ENCODE measurements at places on chromosomes 11 and 22.

GRCh38 chr11:96119211-96119610 is 195.3 kb upstream of the MTMR2 start:
- DNase-seq, result no peak

- DNase-seq, result no peak
Measured at GRCh38 chr11:72543849-72544542, 109.7 kb upstream of the CLPB start.

GRCh38 chr11:134282121-134283045 is 6.2 kb downstream of the GLB1L3 start:
- DNase-seq, result no peak

- no peak for DNase-seq
Measured at GRCh38 chr11:126782810-126783209, 217.8 kb downstream of the KIRREL3 start.

DNA sequence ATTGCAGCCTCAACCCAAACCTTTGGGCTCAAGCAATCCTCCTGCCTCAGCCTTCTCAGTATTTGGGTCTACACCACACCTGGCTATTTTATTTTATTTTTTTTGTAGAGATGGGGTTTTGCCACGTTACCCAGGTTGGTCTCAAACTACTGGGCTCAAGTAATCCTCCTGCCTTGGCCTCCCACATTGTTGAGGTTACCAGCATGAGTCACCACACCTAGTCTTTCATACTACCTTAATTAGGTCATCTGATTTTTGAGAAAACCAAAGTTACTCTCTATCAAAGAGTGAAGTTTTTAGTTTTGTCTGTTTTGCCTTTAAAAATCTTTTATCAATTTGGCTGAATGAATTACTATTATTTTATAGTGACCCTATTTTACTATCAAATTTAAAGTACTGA is 335.6 kb upstream of the LRRC4C start:
- DNase-seq, result no peak

DNA sequence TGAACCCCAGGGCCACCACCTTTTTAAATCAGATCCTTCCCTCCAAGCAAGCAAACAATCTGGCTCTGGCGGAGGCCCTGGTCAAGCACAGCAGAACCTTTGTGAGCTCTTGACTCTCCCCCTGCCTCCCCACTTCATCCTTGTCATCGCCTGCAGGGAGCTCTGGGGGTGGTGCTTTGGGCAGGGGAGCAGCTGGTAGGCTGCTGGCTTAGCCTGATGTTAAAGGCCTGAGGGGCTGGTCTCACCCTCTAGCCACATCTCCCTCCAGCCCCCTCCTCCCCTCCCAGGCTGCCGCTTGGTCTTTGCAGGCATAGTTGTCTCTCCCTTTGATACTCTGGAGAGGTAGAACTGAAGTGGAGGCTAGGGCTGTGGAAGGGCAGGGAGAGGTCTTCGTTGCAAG is 50.9 kb downstream of the THAP12 start:
- DNase-seq, result no peak

- DNase-seq, result no peak
Measured at GRCh38 chr11:45193695-45194094, 47.3 kb downstream of the PRDM11 start.

DNA sequence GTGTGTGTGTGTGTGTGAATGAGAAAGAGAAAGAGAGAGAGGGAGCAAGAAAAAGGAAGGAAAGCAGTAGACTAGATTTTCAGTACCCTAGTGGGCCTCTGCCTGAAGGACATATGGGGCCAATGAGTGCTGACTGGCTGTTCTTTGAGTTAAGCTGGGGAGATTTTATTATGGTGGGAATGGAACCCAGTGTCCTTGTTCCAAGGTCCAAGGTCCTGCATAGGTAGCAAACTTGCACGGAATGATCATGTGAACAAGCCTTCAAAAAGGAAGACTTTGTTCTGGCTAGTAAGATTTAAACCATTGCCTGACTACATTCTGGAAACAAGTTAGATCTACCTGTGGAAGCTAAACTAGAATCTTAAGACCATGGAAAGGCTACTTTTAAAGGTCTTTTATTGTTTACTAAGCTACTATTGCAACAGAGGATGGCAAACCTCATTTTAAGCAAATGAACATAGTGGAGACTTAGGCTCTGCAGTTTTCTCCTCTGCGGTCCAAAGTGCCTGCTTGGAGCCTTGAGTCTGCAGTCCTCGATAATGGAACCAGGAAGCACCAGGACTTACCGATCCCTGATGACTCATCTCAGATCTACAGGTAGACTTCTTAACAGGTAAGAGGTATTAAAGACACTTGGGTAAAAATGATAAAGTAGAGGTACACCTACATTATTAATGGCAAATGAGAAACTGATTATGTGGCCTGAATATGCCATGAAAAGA is 10.2 kb upstream of the GRAMD1B start:
- no peak for DNase-seq

DNA sequence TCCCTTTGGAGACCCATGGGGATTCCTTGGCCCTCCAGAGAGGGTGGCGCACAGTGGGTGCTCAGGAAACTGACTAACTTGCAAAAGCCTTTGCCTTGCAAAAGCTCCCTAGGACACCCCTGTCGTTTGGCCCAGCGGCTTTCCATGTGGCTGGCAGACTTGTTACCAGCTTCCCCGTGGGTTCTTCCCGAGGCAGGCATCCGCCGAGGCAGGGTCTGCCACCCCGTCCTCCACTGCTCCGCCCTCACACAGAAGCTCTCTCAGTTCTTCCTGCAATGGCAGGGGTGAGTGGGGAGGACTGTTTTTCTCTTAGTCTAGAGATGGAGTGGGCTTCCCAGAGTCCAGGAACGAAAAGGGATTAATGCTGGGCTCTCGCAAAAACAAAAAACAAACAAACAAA is 23.0 kb downstream of the ALX4 start:
- DNase-seq, result no peak

GRCh38 chr22:40036591-40037225 is 42.0 kb downstream of the FAM83F start:
- peak; percentile 37 for DNase-seq

DNA sequence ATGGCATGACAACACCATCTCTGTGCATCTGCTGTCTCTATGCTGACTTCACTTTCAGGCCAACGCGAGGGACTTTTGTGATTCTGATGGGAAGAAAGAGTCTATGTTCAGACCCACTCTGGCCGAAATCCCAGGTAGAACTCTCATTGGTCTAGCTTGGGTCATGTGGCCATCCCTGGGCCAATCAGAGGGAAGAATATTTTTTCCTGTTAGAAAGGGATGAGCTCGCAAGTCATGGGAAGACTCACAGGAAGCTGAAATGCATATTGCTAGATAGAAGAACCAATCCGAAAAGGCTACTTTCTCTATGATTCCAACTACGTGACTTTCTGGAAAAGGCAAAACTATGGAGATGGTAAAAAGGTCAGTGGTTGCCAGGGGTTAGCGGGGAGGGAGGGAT is 56.0 kb upstream of the LINC01488 start:
- no peak for DNase-seq

GRCh38 chr11:117064275-117064674 is 34.0 kb downstream of the SIK3 start:
- no peak for DNase-seq

DNA sequence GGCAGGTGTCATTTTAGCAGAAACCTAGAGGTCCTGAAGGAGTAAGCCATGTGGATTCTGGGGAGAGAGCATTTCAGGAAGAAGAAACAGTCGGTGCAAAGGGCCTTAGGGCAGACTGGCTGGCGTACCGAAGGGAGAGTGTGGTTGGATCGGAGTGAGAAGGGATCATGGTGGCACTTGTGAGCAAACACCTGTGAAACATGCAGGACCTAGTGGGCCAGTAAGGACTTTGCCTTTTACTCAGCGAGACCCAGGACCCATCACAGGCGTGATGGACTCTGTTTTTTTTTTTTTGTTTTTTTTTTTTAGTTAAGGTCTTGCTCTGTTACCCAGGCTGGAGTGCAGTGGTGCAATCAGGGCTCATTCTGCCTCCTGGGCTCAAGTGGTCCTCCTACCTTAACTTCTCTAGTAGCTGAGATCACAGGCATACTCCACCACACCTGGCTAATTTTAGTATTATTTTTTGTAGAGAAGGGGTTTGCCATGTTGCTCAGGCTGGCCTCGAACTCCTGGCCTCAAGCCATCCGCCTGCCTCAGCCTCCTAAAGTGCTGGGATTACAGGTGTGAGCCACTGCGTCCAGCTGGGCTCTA is 3.5 kb upstream of the TSGA10IP start:
- DNase-seq, result no peak

DNA sequence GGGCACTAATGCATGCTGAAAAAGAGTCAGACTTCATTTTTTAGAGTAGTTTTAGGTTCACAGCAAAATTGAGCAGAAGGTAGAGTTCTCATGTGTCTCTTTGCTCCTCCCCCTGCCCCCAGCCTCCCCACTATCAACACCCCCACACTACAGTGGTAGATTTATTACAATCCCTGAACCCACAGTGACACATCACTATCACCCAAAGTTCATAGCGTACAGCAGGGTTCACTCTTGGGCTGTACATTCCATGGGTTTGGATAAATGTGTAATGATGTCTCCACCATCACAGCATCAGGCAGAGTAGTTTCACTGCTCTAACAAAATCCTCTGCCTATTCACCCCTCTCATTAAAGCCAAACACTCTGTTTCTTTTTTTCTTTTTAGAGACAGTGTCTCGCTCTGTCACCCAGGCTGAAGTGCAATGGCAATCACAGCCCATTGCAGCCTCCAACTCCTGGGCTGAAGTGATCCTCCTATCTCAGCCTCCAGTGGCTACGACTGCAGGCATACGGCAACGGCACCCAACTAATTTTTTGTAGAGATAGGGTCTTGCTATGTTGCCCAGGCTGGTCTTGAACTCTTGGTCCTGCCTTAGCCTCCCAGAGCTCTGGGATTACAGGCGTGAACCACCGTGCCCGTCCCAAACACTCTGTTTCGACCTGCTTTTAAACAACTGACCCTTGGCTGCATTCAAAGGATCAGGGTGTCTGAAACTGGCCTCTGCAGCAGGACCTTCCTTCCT is 4.1 kb downstream of the BEST1 start:
- DNase-seq, result no peak

DNA sequence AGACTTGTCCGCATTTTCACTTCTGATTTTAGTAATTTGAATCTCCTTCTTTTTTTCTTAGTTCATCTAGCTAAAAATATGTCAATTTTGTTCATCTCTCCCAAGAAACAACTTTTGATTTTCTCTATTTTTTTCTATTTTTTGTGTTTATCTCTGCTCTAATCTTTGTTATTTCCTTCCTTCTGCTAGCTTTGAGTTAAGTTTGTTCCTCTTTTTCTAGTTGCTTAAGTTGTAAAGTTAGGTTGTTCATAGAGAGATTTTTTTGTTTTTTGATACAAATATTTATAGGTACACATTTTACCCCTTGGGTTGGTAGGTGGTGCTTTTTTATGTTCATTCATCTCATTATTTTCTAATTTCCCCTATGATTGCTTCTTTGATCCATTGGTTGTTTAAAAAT is 22.1 kb upstream of the XKR3 start:
- no peak for DNase-seq

- no peak for DNase-seq
Measured at GRCh38 chr11:2790568-2790921, 90.8 kb upstream of the KCNQ1OT1 start.

DNA sequence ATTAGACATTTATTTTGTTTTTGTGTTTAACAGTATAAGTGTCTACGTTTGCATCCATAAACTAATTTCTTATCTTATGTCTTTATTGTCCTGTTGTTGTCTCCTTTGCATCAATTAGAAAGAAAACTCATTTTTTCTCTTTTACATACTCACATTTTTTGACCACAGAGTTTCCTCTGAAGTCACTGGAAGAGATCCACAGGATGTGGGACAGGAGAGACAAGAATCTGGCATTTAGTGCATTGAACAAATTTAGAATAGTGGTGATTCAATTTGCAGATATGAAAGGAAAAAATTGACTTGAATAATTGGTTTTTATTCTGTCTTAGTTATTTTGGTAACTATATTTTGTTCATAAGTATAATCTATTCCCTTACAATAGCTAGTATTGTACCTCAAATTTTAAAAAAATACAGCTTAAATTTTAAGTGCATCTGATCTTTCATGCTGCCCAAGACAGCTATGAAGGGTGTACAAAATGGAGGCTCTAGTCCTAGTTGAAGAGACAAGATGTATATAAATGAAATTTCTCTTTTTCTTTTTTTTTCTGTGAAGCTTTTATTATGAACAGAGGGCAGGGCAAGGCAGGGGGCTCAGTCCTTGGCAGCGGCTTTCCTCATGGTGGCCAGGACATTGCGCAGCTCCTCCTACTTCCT is 24.4 kb downstream of the HORMAD2 start:
- no peak for DNase-seq

DNA sequence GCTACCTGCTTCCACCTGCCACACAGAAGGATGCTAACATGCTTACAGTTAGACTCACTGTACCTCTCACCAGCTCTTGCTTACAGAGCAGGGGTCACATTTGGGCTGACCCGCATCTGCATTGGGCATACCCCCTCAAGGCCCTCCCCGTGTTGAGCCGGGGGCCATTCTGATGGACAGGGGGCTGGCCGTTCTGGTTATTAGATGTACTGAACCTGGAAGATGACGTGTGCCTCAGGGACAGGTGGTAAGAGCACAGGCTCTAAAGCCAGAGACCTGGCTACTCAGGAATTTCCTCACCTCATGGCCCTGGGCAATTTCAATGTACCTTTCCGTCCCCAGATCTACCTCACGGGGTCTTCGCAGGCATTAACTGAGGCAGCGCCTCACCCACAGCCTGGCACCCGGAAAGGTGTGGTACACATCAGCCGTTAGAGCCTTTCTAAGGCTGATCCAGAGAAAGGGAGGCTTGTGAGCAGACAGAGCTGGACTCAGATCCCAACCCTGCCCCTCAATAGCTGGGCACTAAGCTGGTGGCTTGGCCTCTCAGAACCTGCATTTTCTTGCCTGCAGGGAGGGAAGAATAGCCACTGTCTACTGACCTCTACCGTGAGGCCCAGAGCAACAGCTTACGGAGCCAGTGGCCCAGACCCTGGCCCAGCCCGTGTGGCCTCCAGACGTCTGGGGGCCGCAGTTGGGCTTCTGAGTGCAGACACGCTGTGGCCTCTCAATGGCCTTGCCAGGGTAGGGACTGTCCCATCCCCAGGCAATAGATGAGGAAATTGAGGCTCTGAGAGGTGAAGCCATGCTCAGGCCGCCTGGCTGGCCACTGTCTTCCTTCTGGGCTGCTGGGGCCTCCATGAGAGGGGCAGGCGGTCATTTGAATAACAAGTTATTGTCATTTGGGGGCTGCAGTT is 100.6 kb downstream of the MORC2 start:
- no peak for DNase-seq

DNA sequence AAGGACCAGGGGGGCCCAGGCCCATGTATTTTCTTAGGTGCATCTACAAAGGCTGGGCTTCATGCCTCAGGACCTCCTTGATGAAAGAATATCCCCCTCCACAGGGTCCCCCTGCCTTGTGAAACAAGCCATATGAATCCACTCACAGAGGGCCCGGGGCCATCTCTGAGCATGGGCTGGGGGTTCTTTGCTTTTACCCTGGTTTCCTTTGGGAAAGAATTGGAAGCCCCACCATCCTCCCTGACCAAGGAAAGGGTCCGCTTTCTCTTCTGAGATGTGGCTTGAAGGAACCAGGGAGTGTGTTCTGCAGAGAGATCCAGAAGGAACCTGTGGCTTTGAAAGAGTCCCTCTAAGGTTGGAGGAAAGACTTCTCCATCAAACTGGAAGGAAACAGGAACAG is 9.2 kb upstream of the ANO1 start:
- DNase-seq, result no peak

Data from activated CD4-positive, alpha-beta T cell treated with anti-CD3 and anti-CD28 coated beads for 4 hours (primary cell).